ENCODE measurements at places on chromosomes 13 and 19. TPM values are rescaled to one million over a fixed set of nuclear protein-coding genes. Genes with fewer than 3 reads are reported as not detected.

The TEX26 gene
- total RNA-seq = not detected

The ZIK1 gene
- total RNA-seq = 1.8 TPM

The SHISA2 gene
- 0.24 TPM for total RNA-seq

The LIPE gene
- 16.0 TPM for total RNA-seq

DNA sequence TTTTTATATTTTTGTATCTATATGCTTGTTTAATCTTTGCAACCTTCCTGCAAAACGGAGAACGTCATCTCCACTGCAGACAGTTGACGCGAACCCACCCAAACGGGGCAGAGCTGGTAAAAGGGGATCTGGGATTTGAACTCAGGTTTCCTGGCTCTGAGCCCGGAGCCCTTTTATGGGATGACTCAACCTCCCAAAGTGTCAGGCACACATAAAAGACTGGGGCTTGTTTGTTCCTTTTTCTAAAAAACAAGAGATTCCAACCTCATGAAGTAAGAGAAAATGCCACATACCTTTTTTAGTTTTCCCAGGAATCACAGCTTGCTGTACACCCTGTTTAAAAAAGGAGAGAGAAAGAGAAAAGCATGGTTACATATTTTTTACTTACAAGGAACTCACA, 78.9 kb downstream of the GADD45B start:
- no peaks in the 10 kb centered on the region for H3K4me1 ChIP-seq
- no peaks in the 10 kb centered on the region for H3K27me3 ChIP-seq
- no peak for DNase-seq
- no peaks in the 10 kb centered on the region for H3K36me3 ChIP-seq
- H3K4me3 ChIP-seq = no peak overlapping the region
- H3K27ac ChIP-seq = no peak overlapping the region

DNA sequence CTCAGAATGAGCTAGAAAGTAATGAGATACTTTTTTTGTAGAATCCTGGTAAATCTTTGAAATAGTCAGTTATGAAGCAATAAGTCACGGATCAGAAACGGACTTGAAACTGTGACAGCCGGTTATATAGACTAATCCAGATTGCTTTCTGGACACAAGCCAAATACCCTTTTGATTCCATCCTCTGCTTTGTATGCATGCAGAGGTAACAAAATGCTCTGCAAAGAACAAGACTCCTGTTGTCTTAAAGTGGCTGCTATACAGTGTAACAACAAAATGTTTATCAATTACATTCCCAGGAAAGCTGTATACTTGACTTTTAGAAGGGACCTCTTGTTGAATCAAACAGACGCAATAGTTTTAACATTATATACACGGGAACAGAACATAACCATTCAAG, 66.5 kb upstream of the STARD13 start:
- DNase-seq = no peak
- no peaks in the 10 kb centered on the region for H3K36me3 ChIP-seq
- H3K4me3 ChIP-seq = no peak overlapping the region
- no peaks in the 10 kb centered on the region for H3K27me3 ChIP-seq
- peaks cover 7% of the 10 kb centered on the region for H3K4me1 ChIP-seq

GRCh38 chr19:7986321-7987113, 18.9 kb downstream of the ELAVL1 start:
- H3K4me3 ChIP-seq = no peak overlapping the region
- H3K36me3 ChIP-seq = peaks cover 9% of the 10 kb centered on the region
- H3K4me1 ChIP-seq = no peaks in the 10 kb centered on the region
- no peak for DNase-seq

GRCh38 chr13:21573920-21574712, 29.9 kb downstream of the MICU2 start:
- no peak overlapping the region for H3K4me3 ChIP-seq
- H3K4me1 ChIP-seq = no peaks in the 10 kb centered on the region
- no peaks in the 10 kb centered on the region for H3K27me3 ChIP-seq

- DNase-seq = no peak
- H3K27ac ChIP-seq = peak overlapping the region; percentile 78
- H3K27me3 ChIP-seq = no peaks in the 10 kb centered on the region
- peak overlapping the region; percentile 97 for H3K4me3 ChIP-seq
- H3K4me1 ChIP-seq = peaks cover 7% of the 10 kb centered on the region
Measured at GRCh38 chr19:38619361-38620174, 580 bp downstream of the EIF3K start.

DNA sequence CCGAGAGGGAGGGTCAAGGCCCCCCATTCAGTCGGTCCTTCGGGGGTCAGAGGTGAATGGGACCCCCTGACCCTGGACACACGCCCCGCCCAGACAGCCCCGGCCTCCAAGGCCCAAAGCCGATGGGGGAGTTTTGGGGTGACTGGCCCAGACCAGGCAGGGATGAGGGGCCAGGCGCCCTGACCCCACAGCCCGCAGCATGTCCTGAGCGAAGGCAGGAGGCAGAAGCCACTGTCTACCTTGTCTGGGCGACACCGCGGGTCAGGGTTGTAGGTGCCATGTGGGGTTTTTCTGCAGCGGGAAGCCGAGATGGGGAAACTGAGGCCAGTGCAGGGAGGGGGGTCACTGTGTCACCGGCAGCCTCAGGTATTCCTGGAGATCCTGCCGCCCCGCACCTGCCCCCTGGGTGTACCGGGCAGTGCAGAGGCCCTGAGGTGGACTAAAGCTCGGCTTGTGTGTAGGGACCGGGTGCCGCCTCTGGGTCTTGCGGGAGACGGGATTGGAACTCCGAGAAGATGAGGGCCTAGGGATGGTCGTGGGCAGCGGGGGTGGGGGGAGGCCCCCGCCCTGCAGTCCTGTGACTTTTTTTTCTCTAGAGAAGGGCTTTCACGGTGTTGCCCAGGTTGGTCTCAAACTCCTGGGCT, 8.5 kb downstream of the ARID3A start:
- no peak for DNase-seq
- H3K27ac ChIP-seq = peak overlapping the region; percentile 41
- peaks cover 31% of the 10 kb centered on the region for H3K4me1 ChIP-seq
- no peaks in the 10 kb centered on the region for H3K36me3 ChIP-seq
- H3K4me3 ChIP-seq = no peak overlapping the region

DNA sequence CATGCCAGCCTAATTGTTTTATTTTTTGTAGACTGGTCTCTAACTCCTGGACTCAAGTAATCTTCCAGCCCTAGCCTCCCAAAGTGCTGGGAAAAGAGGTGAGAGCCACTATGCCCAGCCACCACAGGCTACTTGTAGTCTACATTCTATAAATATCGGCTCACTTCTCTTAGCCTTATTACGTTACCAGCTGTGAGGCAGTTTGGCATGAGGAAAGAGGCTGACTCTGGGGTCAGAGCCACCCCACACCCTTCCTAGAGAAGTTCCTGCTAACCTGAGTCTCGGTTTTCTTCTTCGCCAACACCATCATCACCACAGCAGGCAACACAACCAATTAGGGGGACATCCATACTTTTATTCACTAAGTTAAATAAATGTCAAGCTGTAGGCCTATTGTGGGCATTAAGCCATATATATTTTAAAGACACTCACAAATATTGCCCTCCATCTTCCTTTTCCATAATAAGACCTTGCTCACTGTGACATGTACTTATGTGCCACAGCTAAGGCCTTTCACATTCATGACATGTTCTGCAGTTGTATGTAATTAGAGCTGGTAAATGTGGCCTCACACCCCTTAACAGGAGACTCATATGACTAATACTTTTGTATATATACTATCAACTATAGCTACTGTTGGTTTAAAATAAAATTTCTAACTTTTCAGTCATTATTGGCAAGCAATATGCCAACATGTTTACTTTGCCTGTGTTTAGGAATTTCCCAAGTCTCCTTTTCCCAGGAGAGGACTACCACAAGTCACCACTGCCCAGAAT, 5.7 kb downstream of the SLC25A30 start:
- DNase-seq = no peak
- H3K4me3 ChIP-seq = no peak overlapping the region
- H3K27ac ChIP-seq = no peak overlapping the region
- H3K4me1 ChIP-seq = no peaks in the 10 kb centered on the region
- H3K36me3 ChIP-seq = no peaks in the 10 kb centered on the region
- no peaks in the 10 kb centered on the region for H3K27me3 ChIP-seq

GRCh38 chr13:90787007-90787406, 560.5 kb upstream of the MIR17HG start:
- no peak overlapping the region for H3K4me3 ChIP-seq
- H3K27me3 ChIP-seq = no peaks in the 10 kb centered on the region
- DNase-seq = no peak
- no peaks in the 10 kb centered on the region for H3K36me3 ChIP-seq
- H3K4me1 ChIP-seq = no peaks in the 10 kb centered on the region

DNA sequence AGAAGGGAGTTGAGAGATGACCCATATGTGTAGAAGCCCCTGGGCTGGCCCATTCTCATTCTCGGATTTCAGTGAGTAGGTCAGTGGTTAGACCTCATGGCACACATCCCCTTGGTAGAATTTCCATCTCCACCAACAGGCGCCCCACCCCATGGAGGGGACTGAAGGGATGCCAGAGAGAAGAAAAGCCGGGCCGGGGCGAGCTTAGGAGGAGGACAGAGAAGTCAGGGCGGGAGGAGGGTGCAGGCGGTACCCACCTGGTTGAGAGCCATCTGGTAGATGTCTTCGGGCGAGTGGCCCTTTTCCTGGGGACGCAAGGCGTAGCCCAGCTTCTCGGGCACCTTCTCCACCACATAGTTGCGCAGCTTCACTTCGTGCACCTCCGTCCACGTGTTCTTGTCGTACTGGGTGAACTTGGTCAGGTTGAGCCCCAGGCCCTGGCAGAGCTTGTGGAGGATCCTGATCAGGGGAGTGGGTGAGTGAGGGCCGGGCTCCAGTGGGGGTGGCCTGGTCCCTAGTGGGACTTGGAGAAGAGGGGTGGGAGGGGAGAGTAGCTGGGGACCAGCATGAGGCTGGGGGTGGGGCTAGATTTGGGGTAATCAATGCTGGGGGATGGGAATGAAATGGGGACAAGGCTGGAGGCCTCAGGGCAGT, 2.5 kb downstream of the IL4I1 start:
- no peak overlapping the region for H3K27ac ChIP-seq
- H3K36me3 ChIP-seq = no peaks in the 10 kb centered on the region
- DNase-seq = no peak
- H3K4me3 ChIP-seq = no peak overlapping the region
- H3K4me1 ChIP-seq = peaks cover 4% of the 10 kb centered on the region

GRCh38 chr13:33158816-33159215, 126.7 kb downstream of the STARD13 start:
- no peak overlapping the region for H3K27ac ChIP-seq
- no peak for DNase-seq
- H3K27me3 ChIP-seq = no peaks in the 10 kb centered on the region
- no peak overlapping the region for H3K4me3 ChIP-seq
- no peaks in the 10 kb centered on the region for H3K4me1 ChIP-seq

GRCh38 chr19:23527797-23528196, 132.5 kb upstream of the ZNF91 start:
- H3K27ac ChIP-seq = no peak overlapping the region
- no peak overlapping the region for H3K4me3 ChIP-seq
- H3K36me3 ChIP-seq = no peaks in the 10 kb centered on the region

- H3K36me3 ChIP-seq = no peaks in the 10 kb centered on the region
- H3K27ac ChIP-seq = no peak overlapping the region
- H3K4me1 ChIP-seq = no peaks in the 10 kb centered on the region
- H3K27me3 ChIP-seq = no peaks in the 10 kb centered on the region
Measured at GRCh38 chr19:39817888-39818561, 15.9 kb downstream of the DYRK1B start.

Measured in colonic mucosa (tissue), 4 donors.